B cell (primary cell): ENCODE measurements at places on chromosomes 1 and 21. TPM values are rescaled to one million over a fixed set of nuclear protein-coding genes. Genes with fewer than 3 reads are reported as not detected.

DNA sequence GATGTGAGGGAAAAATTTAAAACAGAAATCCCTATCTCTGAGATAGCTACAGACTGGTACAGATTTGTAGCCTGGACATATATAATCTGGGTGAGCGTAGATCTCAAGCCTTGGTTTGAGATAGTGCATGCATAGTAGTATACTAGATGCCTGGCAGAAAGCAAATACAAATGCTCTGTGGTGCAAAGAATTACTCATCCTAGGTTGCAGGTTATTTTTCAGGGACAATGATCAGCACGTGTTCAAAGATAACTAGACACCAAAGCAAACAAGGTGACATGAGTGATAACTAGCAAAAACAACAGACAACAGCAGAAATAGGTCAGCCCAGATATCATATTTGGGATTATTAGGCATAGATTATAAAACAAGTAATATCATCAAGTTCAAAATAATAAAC, 292.5 kb downstream of the HLX start:
- DNase-seq = no peak
- H3K27me3 ChIP-seq = peaks cover 3% of the 10 kb centered on the region
- no peaks in the 10 kb centered on the region for H3K36me3 ChIP-seq
- no peak overlapping the region for H3K27ac ChIP-seq
- no peak overlapping the region for H3K4me3 ChIP-seq
- peaks cover 20% of the 10 kb centered on the region for H3K4me1 ChIP-seq

The TNNT2 gene
- total RNA-seq = not detected in 2 replicates

The TMEM61 gene
- not detected in 2 replicates for total RNA-seq

DNA sequence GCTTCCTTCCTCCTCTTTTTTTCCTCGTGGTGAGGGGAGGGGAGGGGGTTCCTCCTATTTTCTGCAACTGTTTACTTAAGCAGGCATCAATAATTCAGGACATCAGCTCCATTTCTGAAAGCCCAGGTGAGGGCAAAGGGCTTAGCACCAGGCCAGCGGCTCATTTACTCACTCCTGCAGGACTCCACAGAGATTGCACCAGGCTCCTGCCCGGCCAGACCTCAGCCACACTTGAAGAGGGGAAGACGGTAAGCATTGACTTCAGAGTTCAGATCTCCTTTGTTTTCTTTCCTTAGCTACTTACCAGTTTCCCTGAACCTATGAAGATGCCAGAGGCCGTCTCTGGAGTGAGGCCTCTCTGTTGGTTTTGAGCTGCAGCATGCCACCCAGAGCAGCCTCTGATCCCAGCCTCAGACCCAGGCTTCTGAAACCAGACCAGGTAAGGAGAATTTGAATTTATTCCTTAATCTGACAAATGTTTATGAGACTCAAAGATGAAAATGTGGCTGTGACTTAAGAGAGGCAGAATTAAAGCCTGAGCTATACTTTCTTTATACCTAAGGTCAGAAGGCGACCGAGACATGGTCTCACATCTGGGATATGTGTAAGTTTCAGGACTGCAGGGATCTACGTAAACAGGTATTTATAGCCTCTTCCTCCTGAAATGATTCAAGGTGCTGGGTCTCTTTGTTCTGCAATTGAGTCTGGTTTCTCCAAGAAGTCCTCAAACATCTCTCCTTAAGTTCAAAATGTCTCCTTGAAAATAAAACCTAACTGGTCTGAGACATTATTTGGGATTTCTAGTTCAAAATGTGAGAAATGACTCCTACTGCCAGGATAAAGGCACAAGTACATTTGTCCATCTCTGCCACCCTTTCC, 272.5 kb upstream of the RUNX1 start:
- no peak for DNase-seq
- no peak overlapping the region for H3K4me3 ChIP-seq
- no peaks in the 10 kb centered on the region for H3K27me3 ChIP-seq
- no peak overlapping the region for H3K27ac ChIP-seq
- no peaks in the 10 kb centered on the region for H3K4me1 ChIP-seq

GRCh38 chr1:9529190-9529589, 10.1 kb upstream of the SLC25A33 start:
- H3K27me3 ChIP-seq = no peaks in the 10 kb centered on the region
- H3K36me3 ChIP-seq = no peaks in the 10 kb centered on the region
- no peak for DNase-seq
- H3K4me3 ChIP-seq = no peak overlapping the region
